ENCODE measurements at places on chromosomes 4 and X. TPM values are rescaled to one million over a fixed set of nuclear protein-coding genes. Genes with fewer than 3 reads are reported as not detected.

TRIM75 gene
- total RNA-seq = not detected

MAGEA9B gene
- not detected for total RNA-seq

DGKK gene
- not detected for total RNA-seq

CLDN34 gene
- 0.41 TPM for total RNA-seq

RLIM gene
- total RNA-seq = 31.6 TPM

DNA sequence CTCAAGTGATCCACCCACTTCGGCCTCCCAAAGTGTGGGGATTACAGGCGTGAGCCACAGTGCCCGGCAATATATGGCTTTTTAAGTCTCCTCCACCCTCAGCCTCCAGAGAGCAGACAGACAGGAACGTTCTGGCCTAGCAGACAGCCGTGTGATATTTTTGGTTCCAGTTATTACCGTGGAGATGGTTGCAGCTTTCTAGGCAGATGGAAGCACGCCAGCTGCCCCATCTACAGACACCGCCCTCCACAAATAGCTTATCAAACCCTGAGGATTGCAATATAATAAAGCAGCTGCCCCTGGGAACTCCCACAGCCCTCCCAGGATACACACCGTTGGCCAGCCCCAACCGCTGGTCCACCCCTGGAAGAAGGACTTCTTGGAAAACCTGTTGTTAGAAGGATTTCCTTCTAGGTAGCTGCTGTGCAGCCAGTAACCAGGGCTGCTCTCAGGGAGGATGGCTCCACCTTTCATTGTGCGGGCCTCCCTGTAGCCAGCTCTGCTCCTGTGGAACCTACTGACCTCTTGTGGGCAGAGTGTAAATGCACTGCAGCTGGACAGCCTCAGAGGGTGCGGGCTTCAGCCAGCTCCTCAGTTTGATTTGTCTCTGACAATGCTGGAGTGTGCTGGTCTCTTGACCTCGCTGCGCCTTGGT lies 44.0 kb downstream of the SLC25A5 start:
- no peaks in the 10 kb centered on the region for H3K4me1 ChIP-seq
- peak; percentile 60 for DNase-seq
- no peaks in the 10 kb centered on the region for H3K36me3 ChIP-seq
- no peak overlapping the region for H3K27ac ChIP-seq

DNA sequence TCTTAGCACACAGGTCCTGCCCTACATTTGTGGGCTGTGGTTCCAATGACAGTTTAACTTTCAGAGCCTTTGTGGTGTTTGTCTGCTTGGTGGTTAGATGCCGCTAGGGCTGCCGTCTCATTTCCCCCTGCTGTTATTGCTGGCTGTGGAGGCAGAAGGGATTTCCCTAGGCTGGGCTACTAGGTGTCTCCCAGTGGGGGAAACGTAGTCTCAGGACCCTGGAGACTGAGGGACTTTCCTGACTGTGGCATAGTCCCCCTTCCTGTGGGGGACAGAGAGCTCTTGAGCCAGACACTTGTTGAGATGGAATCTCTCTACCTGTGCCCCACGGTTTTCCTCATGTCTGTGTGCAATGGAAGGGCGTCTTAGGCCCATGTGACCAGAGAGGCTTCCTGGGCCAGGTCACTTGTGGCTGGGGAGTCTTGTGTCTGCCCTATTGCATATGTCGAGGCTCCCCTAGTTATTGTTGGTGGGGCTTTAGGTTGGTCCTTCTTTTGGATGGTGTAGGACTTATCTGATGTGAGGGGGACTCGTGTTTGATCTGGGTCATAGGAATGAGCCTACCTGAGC lies 68.2 kb downstream of the ARHGAP10 start:
- no peak overlapping the region for H3K27ac ChIP-seq
- no peaks in the 10 kb centered on the region for H3K27me3 ChIP-seq
- no peak for DNase-seq
- H3K36me3 ChIP-seq = no peaks in the 10 kb centered on the region
- H3K4me3 ChIP-seq = no peak overlapping the region
- H3K4me1 ChIP-seq = no peaks in the 10 kb centered on the region

- H3K4me1 ChIP-seq = no peaks in the 10 kb centered on the region
- no peaks in the 10 kb centered on the region for H3K27me3 ChIP-seq
- no peak overlapping the region for H3K4me3 ChIP-seq
- H3K27ac ChIP-seq = no peak overlapping the region
- no peak for DNase-seq
Measured at GRCh38 chr4:175330652-175331051, 412.5 kb downstream of the ADAM29 start.

DNA sequence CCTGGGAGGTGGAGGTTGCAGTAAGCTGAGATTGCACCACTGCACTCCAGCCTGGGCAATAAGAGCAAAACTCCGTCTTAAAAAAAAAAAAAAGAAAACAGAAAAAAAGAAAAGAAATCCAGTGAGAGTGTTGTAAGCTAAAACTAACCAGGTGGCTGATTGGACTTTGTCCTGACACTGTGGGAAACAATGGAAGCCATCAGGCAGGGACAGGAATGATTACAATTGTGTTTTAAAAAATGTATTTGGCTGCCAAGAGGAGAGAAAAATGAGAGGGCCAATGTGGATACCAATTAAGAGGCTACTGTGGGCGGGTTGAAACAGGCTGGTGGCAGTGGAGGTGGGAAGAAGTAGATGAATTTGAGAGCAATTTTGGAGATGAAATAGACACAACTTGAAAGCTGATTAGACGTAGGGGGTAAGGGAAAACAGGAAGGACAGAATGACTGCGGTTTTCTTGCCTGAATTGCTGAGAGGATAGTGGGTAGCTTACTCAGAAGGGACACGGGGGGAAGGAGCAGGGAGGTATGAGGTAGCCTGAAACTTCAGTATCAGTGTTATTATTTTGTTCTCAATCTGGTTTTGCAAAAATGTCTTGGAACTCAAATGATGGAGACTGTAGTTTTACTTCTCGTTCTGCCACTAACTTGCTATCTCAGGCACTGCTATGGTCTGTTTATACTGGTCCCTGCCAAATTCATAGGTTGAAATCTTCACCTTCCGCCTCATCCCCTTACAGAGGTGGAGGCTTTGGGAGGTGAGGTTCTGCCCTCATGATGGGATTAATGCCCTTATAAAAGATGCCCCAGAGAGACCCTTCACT lies 45.6 kb upstream of the CHRNA9 start:
- no peak overlapping the region for H3K4me3 ChIP-seq
- no peak overlapping the region for H3K27ac ChIP-seq
- DNase-seq = no peak
- H3K27me3 ChIP-seq = no peaks in the 10 kb centered on the region

- peaks cover 9% of the 10 kb centered on the region for H3K27me3 ChIP-seq
- DNase-seq = peak; percentile 44
- no peaks in the 10 kb centered on the region for H3K36me3 ChIP-seq
Measured at GRCh38 chrX:143635915-143636314, at the start of gene SLITRK4. SLITRK4 (minus strand) TSS chrX:143636101; CDS start chrX:143631108, 4,993 bp downstream.

DNA sequence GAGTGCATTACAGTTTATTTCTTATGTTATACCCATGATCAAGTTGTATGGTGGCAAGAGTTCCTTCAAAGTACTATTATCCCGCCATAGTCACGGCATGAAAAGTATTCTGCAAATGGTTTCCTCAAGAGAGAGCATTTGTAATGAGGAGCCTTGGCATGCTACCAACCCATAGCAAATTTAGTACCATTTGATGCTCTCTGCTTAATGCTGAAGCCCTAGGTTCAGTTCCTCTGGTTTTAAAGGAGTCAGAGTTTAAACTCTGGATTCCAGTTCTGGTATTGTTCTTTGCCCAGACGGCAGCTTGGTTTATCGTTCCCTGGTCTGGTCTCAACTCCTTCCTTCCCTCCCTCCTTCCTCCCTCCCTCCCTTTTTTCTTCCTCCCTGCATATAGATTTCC lies 371.3 kb downstream of the BMPR1B start:
- H3K4me1 ChIP-seq = peaks cover 5% of the 10 kb centered on the region
- no peak for DNase-seq
- no peak overlapping the region for H3K27ac ChIP-seq
- H3K36me3 ChIP-seq = no peaks in the 10 kb centered on the region
- no peak overlapping the region for H3K4me3 ChIP-seq
- no peaks in the 10 kb centered on the region for H3K27me3 ChIP-seq

DNA sequence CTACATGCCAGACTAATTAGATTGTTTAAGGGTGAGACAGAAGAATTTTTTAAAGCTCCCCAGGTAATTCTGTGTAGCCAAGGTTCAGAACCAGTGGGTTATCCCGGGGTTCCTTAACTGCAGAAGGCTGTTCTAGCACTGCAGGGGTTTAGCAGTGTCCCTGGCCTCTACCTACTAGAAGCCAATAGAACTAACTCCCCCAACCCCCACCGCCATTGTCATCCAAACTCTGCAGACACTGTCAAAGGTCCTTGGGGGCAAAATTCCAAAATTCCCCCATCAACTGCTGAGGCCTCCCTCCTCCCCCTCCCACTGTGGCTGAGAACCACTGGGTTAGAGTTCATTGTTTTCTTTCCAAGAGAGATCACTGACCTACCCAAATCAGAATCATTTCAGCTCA lies 66.4 kb downstream of the MOSPD2 start:
- H3K4me3 ChIP-seq = no peak overlapping the region
- H3K4me1 ChIP-seq = no peaks in the 10 kb centered on the region
- H3K27ac ChIP-seq = no peak overlapping the region
- DNase-seq = no peak

DNA sequence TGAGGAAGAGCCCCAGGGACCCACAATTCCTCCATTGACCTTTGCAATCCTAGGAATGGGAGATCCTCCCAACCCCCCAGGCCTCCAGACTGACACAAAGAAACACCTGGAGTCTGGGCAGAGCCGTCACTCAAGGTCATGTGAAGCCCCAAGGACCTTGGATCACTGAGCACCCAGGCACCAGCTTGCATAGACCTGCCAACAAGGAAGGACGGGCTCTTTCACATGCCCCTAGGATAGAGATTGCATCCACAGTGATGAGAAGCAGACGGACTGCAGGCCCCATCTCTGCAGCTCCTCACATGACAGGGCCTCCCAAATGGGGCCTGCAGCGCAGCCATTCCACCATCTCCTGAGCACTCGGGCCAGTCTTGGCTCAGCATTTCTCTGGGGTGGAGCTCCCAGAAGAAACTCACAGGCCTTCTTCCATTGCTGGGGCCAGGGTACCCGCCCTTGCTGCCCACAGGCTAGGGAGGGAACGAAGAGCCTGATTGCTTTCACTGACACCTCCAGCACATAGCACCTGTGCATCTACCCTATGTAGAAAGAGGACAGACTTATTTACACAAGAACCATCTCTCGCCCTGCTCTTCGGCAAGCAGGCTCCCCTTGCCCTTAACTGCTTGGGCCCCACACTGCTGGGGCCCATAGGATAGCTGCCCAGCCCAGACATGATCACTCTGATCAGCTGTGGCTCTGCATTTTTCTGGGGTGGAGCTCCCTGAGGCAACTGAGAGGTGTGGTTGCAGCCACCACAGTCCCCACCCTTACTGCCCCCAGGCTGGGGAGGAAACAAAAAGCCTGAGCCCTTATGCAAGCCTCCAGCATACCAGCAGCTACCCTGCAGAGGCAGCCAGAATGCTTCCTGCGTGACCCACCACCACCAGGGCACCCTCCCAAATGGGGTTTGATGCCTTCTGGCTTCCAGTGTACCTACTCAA lies 185.7 kb upstream of the ZCCHC13 start:
- no peaks in the 10 kb centered on the region for H3K4me1 ChIP-seq
- no peaks in the 10 kb centered on the region for H3K36me3 ChIP-seq
- no peak overlapping the region for H3K4me3 ChIP-seq
- no peaks in the 10 kb centered on the region for H3K27me3 ChIP-seq
- DNase-seq = no peak

GRCh38 chrX:25084446-25084845 lies 68.7 kb upstream of the ARX start:
- no peak for DNase-seq
- no peak overlapping the region for H3K4me3 ChIP-seq
- no peaks in the 10 kb centered on the region for H3K36me3 ChIP-seq
- no peaks in the 10 kb centered on the region for H3K27me3 ChIP-seq

- H3K4me3 ChIP-seq = no peak overlapping the region
- H3K36me3 ChIP-seq = no peaks in the 10 kb centered on the region
- H3K4me1 ChIP-seq = no peaks in the 10 kb centered on the region
- no peak overlapping the region for H3K27ac ChIP-seq
- H3K27me3 ChIP-seq = no peaks in the 10 kb centered on the region
- DNase-seq = no peak
Measured at GRCh38 chrX:56751071-56751470, 22.0 kb downstream of the NBDY start.

- H3K27ac ChIP-seq = no peak overlapping the region
- H3K36me3 ChIP-seq = no peaks in the 10 kb centered on the region
- peak; percentile 45 for DNase-seq
- H3K4me1 ChIP-seq = no peaks in the 10 kb centered on the region
- H3K27me3 ChIP-seq = no peaks in the 10 kb centered on the region
Measured at GRCh38 chrX:155747520-155747919, 133.6 kb upstream of the VAMP7 start.

DNA sequence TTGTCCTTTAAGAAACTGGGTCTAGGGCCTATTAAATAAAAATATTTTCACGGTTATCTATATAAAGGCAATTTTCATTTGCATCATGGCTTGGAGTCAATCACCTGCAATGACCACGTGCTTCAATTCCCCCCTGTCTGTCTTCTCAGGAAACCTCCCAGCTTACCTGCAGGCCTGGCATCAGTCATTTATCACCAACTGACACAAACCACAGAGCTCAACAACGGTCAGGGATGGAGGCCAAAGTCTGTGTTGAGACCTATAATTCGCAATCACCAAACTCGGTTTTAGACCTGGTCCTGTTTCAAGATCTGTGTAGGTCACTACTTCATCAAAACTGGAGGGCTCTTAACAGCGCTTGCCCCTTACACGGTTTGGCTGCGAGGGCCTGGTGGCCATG lies 1.9 kb downstream of the SLC9A7 start:
- H3K4me1 ChIP-seq = no peaks in the 10 kb centered on the region
- no peaks in the 10 kb centered on the region for H3K36me3 ChIP-seq
- H3K27me3 ChIP-seq = no peaks in the 10 kb centered on the region
- no peak overlapping the region for H3K27ac ChIP-seq
- DNase-seq = no peak
- no peak overlapping the region for H3K4me3 ChIP-seq

GRCh38 chr4:182491719-182492118 lies 248.5 kb downstream of the TENM3 start:
- DNase-seq = no peak
- H3K36me3 ChIP-seq = no peaks in the 10 kb centered on the region
- H3K27ac ChIP-seq = no peak overlapping the region
- H3K4me1 ChIP-seq = no peaks in the 10 kb centered on the region
- H3K4me3 ChIP-seq = no peak overlapping the region

GRCh38 chr4:122733787-122734120 lies 1.2 kb downstream of the BBS12 start:
- H3K27me3 ChIP-seq = no peaks in the 10 kb centered on the region
- no peak for DNase-seq
- H3K36me3 ChIP-seq = no peaks in the 10 kb centered on the region
- peak overlapping the region; percentile 49 for H3K27ac ChIP-seq
- peak overlapping the region; percentile 61 for H3K4me3 ChIP-seq

- H3K36me3 ChIP-seq = no peaks in the 10 kb centered on the region
- no peak overlapping the region for H3K4me3 ChIP-seq
- H3K27ac ChIP-seq = no peak overlapping the region
- no peak for DNase-seq
Measured at GRCh38 chr4:141464366-141464765, 172.0 kb upstream of the IL15 start.

DNA sequence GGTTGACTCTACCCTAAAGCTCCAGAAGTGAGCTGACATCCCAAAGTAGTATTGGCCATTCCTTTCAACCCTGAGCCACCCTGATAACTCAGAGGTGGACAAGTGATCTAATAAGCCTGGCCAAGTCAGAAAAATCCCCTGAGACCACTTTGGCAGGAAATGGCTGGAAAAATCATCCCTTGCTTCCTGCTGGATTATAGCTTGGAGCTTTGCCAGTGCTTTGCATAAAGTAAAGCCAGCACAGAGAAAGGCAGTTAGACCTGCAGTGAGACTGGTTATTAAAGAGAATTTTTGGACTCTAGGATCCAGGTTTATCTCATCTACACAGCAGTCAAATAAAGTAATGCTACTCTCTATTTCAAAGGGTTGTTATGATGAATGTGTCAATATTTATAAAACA lies 6.4 kb downstream of the CXCL3 start:
- H3K27ac ChIP-seq = no peak overlapping the region
- no peak for DNase-seq
- peaks cover 11% of the 10 kb centered on the region for H3K4me1 ChIP-seq
- H3K36me3 ChIP-seq = no peaks in the 10 kb centered on the region
